ENCODE measurements at places on chromosomes 12 and 14.

- DNase-seq = no peak
Measured at GRCh38 chr12:66941150-66941549, 262.3 kb upstream of the GRIP1 start.

DNA sequence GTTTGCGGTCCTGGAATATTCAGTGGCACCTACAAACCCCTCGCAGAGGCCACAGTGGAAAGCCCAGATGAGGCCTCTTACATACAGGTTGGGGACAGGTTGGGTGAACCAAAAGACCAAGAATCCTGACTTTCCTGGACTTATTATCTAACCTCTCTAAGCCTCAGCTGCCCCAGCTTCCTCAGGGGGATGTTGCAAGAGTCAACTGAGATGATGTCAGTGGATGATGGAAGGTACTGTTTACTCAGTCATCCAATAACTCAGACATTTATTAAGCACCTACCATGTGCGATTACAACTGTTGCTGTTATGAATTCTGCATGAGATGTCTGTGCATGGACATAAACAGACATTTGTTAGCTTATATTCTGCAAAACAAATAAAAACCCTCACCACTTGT, 72.8 kb downstream of the RFX4 start:
- no peak for DNase-seq

GRCh38 chr14:66228267-66228970, 257.8 kb upstream of the CCDC196 start:
- no peak for DNase-seq

DNA sequence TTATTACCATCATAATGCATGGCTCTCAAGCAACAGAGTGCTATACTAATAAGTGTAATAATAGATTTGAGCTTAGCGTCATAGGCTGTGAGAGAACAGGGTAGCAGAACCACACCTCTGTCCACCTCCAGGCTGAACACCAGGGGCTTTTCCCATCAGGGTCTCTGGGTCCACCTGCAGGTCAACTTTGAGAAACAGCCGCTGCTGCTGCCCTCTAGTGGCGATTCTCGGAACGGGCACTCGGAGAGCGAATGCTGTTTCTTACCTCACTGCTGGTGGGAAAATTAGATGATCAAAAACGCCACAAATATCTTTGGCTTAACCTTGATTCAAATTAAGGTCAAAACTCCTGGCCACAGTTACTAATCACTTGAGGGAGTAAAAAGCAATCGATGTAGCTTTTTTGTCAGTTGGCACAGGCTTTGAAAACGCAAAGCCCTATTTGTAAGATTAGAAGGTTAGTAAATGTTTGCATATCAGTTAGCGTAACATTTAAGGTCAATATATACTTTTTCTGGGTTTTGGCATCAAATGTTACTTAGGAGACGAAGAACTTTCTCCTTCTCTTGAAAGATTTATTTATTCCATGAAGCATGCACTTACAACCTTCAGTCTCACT, 127.9 kb upstream of the TMEM132D start:
- DNase-seq = peak; percentile 79

Measured in OCI-M1 (cell line).